Inflammatory macrophage treated with lipopolysaccharide for 1 hour (primary cell): ENCODE measurements at places on chromosomes 2 and 18.

GRCh38 chr2:190063624-190064023, 1.1 kb upstream of the MSTN start:
- no peak for DNase-seq

- DNase-seq, result no peak
Measured at GRCh38 chr2:223513771-223514455, 88.2 kb downstream of the SCG2 start.

GRCh38 chr2:49801898-49802450, 647.7 kb upstream of the FSHR start:
- DNase-seq, result no peak

GRCh38 chr18:23551978-23552377, 34.3 kb downstream of the NPC1 start:
- DNase-seq, result no peak

DNA sequence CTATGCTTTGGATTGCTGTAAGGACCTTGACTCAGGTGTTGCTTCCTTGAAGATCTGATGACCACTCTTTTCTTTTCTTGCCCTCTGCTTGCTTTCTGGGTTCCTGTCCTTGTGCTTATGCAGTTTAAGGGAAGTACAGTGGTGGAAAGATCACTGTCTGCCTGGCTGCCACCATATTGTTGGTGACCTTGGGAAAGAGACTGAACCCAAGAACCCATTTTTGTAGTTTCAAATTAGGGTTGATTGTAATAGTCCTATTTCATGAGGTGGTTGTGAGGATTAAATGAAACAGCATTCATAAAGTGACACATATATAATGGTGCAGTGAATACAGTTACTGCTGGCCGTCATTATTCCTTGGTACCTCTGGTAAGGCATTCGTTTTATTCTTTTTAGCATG, 41.1 kb downstream of the MAP4K4 start:
- DNase-seq, result no peak

GRCh38 chr2:232998666-232998985, 14.4 kb downstream of the NGEF start:
- no peak for DNase-seq

DNA sequence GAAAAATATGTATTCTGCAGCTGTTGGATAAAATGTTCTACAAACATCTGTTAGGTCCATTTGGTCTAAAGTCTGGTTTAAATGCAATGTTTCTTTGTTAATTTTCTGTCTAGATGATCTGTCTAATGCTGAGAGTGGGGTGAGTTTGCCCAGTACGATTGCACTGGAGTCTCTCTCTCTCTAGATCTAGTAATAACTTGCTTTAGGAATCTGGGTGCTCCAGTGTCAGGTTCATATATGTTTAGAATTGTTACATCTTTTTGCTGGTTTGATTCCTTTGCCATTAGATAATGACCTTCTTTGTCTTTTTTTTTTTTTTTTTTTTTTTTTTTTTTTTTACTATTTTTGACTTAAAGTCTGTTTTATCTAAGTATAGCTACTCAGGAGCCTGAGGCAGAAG, 10.4 kb downstream of the GCC2 start:
- DNase-seq, result no peak

GRCh38 chr2:3741396-3741795, 38.0 kb downstream of the DCDC2C start:
- DNase-seq, result no peak

DNA sequence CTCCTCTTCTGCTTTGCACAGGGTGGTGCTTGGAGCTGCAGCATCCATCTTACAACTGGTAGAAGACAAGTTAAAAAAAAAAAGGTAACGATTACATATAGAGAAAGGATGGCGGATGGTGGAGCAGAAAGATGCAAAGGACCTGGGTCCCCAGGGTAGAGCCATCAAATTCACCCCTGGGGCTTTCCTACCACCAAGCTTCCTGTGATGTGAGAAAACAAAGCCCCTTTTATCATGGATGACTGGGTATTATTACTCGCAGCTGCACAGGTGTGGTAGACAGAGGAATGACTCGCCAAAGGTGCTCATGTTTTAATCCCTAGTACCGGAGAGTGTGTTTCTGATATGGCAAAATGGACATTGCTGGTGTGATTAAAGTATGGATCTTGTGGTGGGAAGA, 1.3 kb upstream of the ACOXL start:
- DNase-seq, result no peak

- peak; percentile 84 for DNase-seq
Measured at GRCh38 chr2:98013407-98014042, 17.8 kb upstream of the TMEM131 start.

DNA sequence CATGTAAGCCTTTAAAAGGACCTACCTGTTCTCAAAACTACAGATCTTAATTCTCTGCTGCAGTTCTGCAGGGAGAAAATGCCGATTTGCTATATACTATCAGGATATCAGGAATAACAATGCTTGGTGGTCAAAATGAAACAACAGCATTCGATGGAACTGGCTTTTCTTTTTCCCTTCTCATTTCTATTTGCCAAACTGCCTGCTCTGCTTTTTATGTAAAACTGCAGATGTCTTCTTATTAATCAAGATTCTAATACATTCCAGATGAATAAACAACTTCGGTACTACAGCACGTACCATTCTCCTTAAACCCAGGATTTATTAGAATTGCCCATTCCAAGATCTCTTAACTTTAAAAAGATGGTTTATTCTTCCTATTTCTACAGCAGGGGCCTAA, 100.9 kb downstream of the ZNF521 start:
- no peak for DNase-seq

GRCh38 chr18:50614838-50615237, 55.0 kb downstream of the MAPK4 start:
- DNase-seq, result no peak

- peak; percentile 72 for DNase-seq
Measured at GRCh38 chr2:42809819-42810120, 17.4 kb upstream of the HAAO start.

- DNase-seq, result no peak
Measured at GRCh38 chr2:31401580-31401979, 13.0 kb downstream of the XDH start.

- no peak for DNase-seq
Measured at GRCh38 chr2:10556271-10557140, 108.4 kb upstream of the ODC1 start.

GRCh38 chr2:36562240-36562639, 35.7 kb downstream of the FEZ2 start:
- DNase-seq, result no peak

DNA sequence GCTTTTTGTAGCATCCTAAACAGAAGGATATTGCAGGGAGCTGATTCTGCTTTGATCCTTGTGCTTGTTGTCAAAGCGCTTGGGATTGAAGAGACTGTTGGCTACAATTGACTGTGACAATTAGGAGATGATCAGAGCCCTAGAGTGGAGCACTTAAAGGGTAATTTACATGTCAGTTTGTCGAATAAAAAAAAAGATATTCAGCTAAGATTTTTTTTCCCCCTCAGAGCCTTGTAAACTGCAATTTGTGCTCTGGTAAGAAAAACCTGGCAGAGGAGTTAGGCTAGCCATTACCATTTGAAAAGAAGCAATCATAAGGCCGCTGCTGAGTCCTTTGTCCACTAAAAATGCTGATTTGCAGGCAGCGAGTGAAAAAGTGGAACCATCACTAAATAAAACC, 47.8 kb upstream of the ZEB2 start:
- DNase-seq, result no peak

DNA sequence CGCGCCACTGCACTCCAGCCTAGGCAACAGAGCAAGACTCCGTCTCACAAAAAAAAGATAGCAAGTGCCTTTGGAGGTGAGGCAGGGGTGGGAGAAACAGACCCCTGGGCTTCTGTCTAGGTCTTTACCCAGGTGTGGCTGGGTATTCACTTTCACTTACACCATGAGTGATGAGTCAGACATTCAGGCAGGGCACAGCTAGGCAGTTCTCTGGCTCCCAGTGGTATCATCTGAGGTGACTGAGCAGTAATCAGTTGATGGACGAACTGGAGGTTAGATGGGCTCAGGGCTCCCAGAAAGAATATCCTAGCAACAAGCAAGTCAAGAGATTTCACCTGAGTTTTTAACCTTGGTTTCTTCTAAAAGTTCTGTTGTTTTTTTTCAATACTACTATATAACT, 107.0 kb upstream of the RAB6C start:
- DNase-seq, result no peak

DNA sequence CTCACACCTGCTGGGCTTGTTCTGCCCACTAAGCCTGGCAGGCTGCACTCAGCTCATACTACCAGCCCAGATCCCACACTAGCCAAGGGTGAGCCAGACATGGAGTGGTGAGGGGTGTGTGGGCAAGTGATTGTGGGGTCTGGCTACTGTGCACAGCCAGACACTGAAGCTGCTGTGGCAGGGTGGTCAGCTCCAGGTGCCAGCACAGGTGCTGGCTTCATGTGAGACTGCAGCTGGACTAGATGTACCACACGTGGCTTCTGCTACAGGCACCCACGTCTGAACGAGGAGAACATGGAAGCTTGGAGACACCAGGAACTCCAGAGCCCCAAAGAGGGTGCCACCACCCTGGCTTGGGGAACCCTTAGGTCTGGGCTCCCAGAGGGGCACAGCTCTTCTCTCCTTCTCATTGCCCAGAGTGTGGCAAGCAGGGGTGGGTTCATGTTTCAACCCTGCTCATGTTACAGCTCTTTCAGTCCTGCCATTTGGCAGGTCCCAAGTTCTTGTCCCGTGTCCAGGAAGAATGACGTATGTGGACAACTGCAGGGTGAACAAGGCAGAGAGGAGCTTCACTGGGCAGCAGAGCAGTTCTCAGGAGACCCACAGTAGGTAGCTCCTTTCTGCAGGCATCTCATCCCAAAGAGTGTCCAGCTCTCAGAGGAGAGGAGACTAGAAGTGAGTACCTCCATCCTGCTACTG, 1624.2 kb upstream of the TMEFF2 start:
- DNase-seq, result no peak

DNA sequence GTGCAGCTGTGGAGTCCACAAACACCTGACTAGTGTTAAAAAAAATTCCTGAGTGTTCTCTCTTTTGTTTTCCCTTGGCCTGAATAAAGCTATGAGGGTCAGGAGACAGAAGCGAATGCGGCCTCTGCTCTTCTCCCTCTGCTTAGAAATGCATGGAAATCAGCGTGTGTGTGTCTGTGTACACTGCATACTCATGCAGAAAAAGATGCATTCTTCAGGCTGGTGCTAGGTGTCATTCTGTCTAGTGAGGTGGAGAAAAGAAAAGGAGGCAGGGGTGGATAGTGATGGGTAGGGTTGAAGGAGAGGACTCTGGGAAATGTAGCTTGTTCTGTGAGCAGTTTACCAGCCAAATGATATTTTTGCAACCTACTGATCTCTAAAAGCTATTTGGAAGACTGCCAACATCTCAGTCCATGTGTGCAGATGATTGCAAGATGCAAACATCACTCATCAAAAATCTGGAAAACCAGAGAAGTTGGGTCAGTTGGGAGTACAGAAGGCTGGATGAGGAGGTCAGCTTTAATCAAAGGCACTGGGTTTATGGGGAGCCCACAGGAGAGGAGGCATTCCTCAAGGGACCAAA, 177.7 kb downstream of the INSIG2 start:
- no peak for DNase-seq

- DNase-seq, result no peak
Measured at GRCh38 chr2:109432421-109432820, 181.3 kb downstream of the SEPTIN10 start.

DNA sequence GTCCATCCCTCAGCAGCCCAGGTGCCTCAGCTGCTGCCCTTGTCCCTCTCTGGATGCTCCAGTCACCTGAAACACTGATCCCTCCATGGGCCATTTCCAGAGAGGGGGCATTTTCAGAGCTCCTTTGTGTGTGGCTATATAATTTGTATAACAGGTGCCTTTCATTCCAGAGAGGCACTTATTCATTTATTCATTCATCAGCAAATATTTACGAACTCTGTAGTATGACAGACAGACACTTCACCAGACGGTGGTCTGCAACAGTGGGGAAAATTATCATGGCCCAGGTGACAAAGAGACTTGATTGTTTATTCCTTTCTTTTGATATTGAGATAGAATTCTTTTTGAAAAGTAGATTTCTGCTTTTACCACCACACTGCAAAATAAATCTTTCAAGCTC, 361.7 kb downstream of the TMEM182 start:
- DNase-seq, result no peak

DNA sequence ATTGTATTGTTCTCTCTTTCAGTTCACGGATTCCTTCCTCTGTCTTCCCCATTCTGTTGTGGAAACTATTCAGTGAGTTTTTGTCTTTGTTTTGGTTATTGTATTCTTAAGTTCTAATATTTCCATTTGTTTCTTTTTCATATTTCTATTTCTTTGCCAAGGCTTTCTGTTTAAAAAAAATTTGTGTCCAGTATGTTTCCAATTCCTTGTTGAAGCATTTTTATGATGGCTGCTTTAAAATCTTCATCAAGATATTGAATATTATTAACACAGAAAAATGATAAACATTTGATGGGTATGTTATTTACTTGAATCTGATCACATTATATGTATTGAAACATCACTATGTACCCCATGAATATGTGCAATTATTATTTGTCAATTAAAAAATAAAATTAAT, 42.4 kb downstream of the ASB1 start:
- no peak for DNase-seq

DNA sequence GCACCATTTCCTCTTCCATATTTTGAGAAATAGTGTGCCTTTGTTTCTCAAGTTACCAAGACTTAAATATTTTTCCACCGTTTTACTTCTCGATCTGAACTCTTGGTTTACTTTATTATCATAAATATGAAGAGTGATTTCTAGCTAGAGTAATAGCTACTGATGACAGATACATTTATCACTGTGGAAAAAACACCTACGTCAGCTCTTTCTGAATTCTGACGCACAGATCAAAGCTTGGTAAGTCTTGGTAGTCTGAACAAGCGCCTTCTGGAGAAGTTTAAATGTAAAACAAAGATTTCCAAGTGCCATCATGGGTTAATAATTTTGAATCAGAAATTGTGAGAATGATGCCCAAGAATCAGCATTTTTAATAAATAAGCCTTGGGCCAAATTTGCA, 367.7 kb downstream of the DPP10 start:
- DNase-seq, result no peak

DNA sequence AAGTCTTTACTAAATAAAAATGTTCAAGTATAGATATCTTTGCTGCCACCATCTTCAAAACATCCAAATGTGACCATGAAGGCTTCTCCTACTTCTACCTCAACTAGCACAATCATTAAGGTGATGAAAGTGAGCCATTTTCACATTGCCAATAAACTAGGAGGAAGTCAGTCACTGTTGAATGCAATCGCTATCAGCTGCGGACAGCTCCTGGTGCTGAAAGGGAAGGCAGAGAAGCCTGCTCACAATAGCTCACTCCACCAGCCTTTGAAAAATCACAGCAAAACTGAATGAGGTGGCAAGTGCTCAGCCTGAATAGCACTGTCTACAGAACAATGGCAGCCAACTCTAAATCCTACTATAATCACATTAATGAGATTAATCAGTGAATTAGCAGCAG, 2.2 kb downstream of the MYT1L start:
- DNase-seq, result peak; percentile 6
